ENCODE measurements at places on chromosomes 12 and 14.

DNA sequence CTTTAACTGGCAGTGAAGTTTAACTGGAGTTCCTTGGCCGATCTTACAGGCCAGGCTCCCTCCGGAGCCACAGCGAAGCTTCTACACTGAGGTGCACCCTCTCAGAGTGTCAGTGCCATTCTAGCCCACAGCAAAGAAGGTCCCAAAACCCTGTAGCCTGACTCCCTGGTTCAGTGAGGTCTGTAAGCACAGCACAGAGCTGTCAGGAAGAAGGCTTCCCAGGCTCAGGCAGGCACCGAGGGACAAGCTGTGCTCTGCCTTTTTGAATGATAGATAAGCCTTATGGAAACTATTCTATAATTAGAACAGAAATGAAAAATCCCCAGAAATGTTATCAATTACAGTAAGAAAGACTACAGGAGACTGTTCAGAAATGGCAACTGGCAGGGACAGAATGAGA is 40.2 kb downstream of the MOK start:
- peak; percentile 69 for DNase-seq

GRCh38 chr12:94074980-94075629 is 73.3 kb upstream of the PLXNC1 start:
- peak; percentile 94 for DNase-seq

- no peak for DNase-seq
Measured at GRCh38 chr14:102589761-102590290, 2.6 kb upstream of the RCOR1 start.

- DNase-seq, result no peak
Measured at GRCh38 chr12:70157099-70157498, 86.1 kb upstream of the CNOT2 start.

DNA sequence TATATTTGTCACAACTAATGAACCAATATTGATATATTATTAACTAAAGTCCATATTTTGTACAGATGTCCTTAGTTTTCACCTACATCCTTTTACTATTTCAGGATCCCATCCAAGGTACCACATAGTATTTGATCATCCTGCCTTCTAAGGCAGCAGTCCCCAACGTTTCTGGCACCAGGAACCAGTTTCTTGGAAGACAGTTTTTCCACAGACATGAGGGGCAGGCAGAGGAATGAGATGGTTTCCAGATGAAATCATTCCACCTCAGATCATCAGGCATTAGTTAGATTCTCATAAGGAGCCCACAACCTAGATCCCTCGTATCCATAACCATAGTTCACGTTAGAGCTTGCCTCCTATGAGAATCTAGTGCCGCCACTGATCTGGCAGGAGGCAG is 82.8 kb upstream of the BCL2L14 start:
- no peak for DNase-seq

DNA sequence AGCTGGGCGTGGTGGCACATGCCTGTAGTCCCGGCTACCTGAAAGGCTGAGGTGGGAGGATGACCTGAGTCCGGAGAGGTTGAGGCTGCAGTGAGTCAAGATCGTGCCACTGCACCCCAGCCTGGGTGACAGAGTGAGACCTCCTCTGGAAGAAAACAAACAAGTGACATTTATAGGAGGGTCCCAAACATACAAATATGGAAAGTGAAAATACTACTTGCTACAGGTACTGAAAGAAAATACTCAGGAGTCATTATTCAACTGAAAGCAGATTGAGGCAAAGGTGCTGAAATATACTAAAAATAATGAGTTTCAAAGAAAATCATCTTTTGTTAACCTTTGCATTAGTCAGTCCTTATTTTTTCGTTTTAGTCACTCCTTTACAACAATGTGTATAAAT is 53.5 kb downstream of the ETV6 start:
- DNase-seq, result no peak

DNA sequence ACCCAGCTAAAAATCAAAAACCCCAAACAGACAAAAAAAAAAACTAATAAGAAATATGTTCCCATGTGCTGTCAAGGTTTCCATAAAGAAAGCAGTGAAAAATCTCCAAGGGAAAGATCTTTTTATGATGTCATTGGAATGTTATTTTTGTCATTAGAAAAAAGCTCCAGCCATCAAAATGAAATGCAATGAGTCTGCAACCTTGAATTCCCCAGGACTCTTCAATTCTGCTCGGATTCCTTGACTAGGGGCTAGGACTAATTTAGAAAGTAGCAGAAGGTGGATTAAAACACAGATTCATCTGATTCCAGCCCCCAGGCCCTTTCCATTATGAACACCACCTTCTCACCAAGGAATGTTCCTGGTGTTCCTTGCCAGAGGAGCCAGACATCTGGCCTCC is 6.0 kb upstream of the PCNX1 start:
- peak; percentile 76 for DNase-seq

GRCh38 chr12:32419520-32419960 is 20.2 kb downstream of the FGD4 start:
- peak; percentile 52 for DNase-seq

- no peak for DNase-seq
Measured at GRCh38 chr12:121637231-121637914, 11.0 kb downstream of the ORAI1 start.

All from cardiac fibroblast (primary cell).